ENCODE measurements at places on chromosomes 16 and 17.

DNA sequence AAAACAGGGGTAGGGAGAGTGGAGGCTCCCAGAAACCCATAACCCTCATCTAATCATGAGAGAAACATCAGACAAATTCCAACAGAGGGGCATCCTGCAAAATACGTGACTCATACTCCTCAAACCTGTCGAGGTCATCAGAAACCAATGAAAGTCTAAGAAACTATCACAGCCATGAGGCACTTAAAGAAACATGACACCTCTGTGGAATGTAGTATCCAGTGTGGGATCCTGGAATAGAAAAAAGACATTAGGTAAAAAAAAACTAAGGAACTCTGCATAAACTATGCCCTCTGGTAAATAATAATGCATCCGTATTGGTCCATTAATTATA lies 16.4 kb downstream of the CDH5 start:
- no peak for DNase-seq

- DNase-seq = no peak
Measured at GRCh38 chr16:65967376-65967775, 399.1 kb upstream of the CDH5 start.

- no peak for DNase-seq
Measured at GRCh38 chr16:88914750-88915368, 48.4 kb upstream of the PABPN1L start.

- no peak for DNase-seq
Measured at GRCh38 chr17:36731811-36732210, 130.4 kb downstream of the MRM1 start.

- DNase-seq = no peak
Measured at GRCh38 chr17:80265205-80266068, 4.8 kb downstream of the RNF213 start.

DNA sequence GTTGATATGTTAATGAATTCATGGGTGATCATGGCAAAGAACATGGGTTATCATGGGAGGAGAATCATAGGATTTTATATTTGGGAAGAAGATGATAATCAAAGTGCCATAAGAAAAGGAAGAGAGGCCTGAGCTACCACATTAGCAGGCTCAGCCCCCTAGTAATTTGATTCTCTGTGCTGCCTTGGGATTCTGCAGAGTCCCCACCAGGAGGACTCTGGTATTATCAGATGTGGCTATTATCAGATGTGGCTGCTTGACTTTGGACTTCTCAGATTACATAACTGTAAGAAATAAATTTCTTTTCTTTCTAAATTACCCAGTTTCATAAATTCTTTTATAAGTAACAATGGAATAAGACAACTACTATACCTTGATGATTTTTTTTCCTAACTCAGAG lies 137.6 kb downstream of the ITFG1 start:
- DNase-seq = no peak

- no peak for DNase-seq
Measured at GRCh38 chr17:82058230-82058854, 6.6 kb downstream of the GPS1 start.

- DNase-seq = no peak
Measured at GRCh38 chr17:56913000-56913311, 893 bp downstream of the TRIM25 start.

- no peak for DNase-seq
Measured at GRCh38 chr17:38616361-38616760, 10.6 kb upstream of the SRCIN1 start.

DNA sequence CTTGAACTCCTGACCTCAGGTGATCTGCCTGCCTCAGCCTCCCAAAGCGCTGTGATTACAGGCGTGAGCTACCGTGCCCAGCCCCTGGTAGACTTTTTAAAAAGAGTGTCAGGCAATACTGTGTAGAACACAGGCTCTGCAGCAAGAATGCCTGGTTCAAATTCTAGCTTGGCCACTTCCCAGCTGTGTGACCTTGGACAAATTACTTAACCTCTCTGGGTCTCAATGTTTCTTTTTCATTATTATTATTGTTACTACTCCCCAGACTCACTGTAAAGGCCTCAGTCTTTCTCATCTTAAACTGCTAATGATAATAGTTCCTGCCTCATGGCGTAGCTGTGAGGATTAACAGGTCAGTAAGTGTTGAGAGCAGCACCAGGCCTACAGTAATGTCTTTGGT lies 114.3 kb downstream of the LITAF start:
- DNase-seq = no peak

- DNase-seq = no peak
Measured at GRCh38 chr17:82961366-82962162, 117.8 kb upstream of the METRNL start.

- no peak for DNase-seq
Measured at GRCh38 chr16:23433261-23433920, 19.6 kb downstream of the COG7 start.

DNA sequence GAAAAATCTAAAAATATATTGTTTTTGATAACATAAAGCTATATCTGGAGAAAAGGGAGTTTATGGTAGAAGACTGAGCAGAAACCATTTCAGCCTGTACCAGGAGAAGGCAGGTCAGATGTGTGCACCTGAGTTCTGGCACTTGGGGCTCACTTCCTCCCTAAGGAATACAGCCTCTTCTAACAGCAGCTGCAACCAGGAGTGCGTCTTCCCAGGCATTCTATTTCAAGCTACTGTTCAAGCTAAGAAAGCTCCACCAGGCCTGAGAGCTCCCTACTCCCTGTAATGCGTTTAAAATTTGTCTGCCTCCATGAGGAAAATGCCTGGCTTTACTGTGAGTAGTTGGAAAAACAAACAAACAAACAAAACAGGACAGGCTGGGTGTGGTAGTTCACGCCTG lies 96.1 kb downstream of the ZNF778 start:
- no peak for DNase-seq

DNA sequence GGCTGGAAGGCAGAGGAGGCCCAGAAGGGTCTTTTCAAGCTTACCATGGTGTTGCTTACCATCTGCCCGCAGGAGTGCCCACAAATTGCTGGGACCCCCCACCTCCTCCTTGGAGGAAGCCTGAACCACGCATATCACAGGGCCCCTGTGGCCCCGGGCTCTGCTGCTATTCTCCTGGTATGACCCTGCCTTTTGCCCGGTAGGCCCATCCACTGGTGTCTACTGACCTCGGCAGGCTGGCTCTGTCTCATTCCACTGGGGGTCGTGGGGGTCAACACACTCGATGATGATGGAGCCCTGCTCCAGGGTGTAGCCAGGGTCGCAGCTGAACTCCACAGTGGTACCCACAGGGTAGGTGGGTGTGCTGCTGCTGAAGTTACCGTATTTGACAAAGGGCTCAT lies 8.2 kb upstream of the PHF12 start:
- DNase-seq = no peak

GRCh38 chr17:10612957-10613744 lies 44.0 kb downstream of the MYH3 start:
- no peak for DNase-seq

DNA sequence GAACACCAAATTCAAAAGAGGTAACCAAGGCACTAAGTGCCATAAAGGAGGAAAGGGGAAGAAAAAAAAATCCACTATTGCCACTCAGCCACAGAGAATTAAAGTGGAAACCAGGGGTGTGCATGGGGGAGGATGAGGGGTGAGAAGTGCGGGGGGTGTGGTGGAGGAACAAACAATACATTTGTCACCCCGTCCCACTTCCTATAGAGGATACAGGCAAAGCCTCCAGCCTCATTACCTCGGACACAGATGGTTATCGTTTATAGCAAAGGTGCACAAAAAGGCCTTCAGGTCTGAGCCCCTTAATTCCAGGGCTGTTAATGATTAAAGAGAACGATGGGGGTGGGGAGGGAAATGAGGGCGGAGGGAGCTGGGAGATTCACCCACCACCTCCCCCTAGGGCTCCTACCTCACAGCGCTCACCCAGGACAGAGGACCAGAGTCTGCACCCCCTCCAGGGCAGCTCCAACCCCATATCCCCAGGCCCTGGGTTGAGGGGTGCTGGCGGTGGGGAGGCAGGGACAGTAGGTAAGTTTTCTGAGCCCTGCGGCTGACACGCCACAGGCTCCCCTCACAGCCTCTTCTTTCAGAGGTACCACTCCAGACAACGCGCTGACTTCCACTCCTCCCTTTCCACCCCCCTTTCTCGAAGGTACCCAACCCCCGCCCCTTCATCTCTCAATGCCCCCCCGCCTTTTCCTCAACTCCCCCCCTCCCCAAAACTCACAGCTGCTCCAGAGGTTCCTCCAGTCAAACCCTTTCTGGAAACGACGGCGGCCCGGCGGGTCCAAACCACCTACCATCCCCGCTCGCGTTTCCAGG lies 470 bp downstream of the DCUN1D3 start:
- DNase-seq = no peak

- DNase-seq = no peak
Measured at GRCh38 chr17:259341-259976, 78.0 kb upstream of the DOC2B start.

DNA sequence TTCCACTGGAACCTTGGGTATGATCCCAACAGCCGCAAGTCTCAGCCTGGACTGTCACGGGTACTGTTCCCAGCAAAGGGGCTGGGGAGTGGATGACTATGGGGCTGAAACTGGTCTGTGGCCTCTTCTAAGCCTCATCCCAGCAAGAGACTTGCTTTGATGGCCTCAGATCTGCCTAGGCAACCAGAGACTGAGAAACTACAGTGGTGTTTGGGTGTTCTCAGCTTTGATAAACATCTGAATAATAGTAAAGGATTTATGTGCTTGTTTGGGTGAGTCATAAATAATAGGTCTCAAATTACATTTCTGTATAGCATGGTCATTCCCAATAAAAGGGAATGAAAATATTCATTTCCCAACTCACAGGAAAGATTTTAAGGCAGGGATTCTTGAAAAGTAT lies 30.2 kb upstream of the ULK2 start:
- DNase-seq = no peak

DNA sequence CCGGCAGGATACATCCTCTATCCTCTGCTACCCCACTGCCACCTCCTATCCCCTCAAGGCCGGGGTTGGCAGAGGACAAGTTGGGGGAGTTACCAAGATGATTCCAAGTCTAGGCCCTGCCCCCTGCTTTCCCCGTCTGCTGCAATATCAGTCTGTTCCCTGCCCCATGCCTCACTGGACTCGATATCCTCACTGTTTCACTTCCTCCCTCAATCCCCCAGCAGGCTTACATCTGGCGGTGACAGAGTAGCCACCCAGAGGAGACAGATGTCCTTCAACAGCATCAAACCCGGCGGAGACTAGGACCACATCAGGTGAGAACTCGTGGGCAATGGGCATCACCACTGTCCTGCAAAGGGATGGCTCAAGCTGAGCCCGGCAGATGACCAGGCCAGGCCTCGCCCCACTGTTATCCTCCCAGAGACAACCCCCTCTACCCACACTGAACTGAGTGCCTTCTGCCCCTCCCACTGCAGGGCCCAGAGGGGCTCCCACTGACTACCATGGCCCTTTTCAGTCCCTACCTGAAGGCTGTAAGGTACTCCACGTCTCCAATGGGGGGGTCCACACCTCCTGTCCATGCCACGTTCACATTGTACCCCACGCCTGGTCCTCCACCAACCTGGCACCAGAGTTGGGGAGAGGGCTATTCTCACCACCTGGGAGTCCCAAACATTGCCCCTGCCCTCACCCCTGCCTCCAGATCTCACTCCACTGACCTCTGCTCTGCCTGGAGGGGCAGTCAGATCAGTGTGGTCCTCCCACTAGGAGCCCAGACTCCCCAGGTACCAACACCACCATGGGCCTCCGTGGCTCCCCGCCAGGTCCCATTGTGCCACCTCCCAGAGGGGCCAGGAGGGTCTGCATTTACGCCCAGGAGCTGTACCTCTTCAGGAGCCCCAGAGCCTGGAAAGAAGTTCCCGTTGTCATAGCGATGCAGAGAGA lies 9.6 kb downstream of the G6PC3 start:
- DNase-seq = no peak

DNA sequence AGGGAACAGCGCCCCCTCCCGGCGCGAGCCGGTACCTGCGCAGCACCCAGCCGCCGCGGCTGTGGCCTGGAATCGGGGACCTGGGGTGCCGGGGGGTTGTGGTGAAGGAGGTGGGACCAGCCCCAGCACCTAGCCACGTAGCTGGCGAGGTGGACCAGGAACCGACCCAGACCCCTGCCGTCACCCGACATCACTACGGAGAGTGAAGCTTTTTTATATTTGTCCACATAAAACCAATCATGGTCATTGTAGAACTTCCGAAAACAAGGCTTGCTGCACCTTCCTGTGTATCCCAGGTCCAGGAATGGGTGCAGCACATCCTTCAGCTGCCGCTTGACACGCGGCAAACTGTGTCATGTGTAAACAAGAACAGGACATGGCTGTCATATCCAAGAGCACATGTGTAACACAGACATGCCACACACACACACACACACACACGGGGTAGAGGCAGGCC lies 1.3 kb downstream of the HBQ1 start:
- DNase-seq = no peak

- no peak for DNase-seq
Measured at GRCh38 chr17:19294443-19294842, 57.3 kb downstream of the EPN2 start.

GRCh38 chr16:89458967-89459366 lies 31.4 kb downstream of the ANKRD11 start:
- no peak for DNase-seq

DNA sequence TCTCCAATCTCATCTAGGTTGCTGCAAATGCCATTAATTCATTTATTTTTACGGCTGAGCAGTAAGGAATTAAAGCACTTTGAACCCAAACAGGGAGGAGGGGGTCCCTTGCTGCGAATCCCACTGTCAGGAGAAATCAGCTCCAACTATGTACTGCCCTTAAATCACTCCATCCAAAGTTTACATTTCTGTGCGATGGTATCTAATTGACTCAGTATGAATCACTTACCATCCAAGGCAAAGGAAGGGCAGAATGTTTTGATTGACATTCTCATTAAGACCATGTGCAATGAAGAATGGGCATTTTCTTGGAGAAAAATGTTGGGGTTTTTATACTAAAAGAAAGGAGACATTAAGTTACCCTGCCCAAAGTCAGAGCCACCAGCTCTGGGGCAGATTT lies 47.7 kb upstream of the XYLT1 start:
- DNase-seq = no peak

DNA sequence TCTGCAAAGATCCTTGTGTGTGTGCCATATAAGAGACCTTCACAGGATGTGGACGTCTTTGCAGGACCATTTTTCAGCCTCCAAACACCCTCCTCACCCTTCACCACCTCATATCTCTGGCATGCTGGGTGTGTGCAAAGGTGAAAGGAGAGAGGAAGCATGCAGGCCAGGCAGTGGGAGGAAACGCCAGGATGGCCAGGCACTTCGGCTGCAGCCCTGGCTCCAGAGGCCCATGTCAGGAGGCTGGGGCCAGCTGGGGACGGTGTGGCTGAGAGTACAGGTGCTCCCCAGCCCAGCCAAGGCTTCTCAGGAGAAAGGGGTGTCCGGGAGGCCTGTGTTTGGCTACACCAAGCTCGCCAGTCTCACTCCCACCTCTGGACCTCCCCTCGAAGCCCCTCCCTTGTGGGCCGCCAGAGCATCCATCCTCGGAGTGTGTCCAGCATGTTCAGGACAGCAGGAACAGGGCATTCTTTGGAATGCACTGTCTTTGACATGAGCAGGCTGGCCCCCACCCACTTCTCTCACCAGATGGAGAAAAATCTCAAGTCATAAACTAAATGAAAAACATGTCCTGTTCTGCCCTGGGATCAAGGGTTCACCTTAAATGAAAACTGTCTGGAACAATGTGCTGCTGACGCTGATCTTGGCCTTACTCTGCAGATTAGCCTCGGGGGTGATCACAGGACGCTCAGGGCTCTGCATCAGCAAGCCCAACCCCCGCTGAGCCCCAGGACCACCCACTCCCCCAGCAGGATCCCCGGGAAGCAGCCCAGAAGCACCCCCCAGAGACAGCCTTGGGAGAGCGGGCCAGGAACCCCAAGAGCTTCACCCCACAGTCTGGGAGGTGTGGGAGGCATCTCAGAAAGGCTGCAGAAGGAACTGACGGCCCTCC lies 15.9 kb downstream of the PEMT start:
- DNase-seq = no peak

- DNase-seq = no peak
Measured at GRCh38 chr16:72921106-72921505, 126.8 kb downstream of the ZFHX3 start.
